ENCODE measurements at places on chromosomes 5 and 9.

DNA sequence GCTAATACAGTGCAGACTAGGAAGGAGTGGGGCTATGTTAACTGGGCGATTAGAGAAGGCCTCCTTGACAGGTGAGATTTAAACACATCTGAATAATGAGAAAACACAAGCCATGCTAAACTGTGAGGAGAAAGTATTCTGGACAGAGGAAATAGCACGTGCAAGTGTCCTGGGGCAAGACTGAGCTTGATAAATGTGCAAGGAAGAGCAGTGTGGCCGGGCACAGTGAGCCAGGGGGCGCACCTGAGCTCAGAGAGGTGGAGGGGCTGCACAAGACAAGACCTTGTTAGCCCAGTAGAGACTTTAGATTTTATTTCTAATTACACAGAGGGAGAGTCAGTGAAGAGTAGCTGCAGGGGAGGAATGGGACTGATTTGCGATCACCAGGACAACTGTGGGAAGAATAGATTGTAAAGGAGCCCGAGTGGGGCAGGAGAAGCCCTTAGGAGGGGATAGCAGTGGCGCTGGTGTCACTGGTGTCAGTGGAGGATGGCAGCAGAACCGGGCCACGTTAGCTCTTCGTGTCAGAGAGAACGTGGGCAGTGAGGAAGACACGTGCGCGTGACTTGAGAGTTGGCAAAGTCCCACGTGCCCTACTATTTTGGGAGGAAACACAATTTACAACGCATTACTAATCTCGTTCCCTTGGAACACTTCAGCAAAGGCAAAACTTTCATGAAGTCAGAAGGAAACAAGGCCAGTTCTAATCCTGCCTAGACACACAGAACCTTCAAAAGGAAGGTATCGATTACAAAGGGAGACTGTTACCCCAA lies 17.9 kb upstream of the C5orf47 start:
- no peak for DNase-seq

DNA sequence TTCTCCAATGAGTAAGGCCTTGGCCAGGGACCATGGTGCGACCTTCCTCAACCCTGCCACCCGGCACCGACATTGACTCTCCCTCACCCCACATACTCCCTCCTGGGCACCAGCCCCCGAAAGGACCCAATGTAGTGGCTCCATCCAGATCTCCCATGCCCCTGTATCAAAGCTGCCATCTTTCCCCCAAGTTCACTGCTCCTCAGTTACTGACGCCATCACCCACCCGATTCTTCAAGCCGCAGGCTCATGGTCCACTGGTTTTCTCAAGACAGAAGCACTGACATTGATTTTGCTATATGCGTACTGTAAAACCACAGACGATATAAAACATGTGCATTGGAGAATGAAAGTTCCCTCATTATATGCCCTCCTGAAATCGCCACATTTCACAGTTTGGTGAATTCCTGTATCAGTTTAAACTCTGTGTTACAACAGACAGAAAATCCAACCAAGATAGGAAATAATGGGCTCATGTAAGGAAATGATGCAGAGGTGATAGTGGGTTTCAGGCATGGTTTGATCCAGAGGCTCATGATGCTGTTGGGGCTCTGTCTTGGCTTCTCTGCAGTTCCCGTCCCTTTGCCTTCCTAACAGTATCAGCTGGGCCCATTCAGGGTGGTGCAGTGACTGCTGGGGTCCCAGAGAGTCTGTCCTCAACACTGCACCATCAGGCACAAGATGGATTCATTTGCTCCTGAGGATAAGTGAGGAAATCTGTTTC lies 207.3 kb upstream of the IER5L start:
- DNase-seq, result no peak

DNA sequence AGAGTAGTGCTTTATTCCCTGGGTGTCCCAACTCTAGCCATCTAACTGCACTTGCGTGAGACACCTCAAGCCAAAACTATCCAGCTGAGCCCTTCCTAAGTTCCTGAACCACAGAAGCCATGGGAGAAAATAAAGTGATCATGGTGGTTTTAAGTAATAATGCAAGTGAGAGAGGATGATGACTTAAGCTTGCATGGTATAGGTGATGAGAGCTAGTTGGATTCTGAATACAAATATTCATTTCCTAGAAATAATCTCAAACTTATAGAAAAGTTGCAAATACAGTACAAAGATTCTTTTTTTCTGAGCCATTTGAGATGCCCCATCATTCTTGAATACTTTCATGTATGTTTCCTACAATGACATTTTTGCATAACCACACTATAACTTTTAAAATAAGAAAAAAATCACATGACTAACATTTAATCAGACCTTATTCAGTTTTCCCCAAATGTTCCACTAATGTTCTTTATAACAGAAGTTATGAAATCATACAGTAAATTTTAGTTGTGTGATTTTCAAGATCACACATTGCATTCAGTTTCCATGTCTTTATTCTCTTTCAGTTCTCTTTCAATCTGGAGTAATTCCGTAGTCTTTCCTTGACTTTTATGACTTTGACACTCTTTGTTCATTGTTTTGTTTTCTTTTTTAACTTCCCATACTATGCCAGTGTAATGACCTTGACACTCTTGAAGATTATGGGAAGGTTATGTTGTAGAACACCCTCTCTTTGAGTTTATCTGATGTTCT lies 5.5 kb upstream of the AK3 start:
- DNase-seq, result no peak

DNA sequence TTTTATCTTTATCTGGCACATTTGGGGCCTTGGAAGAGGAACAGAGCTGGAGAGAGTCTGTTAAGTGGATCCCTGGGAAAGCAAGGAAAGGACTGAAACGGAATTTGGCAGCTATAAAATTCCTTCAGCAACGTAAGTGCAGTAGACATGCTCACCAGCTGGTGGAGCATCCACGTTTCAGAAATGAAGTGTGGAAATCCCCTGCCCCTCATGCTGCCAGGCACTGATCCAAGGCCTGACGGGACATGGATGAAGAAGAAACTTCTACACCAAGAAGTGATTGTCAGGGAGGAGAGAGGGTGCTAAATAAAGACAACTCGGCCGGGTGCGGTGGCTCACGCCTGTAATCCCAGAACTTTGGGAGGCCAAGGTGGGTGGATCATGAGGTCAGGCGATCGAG lies 209.3 kb downstream of the ROR2 start:
- DNase-seq, result peak; percentile 20

DNA sequence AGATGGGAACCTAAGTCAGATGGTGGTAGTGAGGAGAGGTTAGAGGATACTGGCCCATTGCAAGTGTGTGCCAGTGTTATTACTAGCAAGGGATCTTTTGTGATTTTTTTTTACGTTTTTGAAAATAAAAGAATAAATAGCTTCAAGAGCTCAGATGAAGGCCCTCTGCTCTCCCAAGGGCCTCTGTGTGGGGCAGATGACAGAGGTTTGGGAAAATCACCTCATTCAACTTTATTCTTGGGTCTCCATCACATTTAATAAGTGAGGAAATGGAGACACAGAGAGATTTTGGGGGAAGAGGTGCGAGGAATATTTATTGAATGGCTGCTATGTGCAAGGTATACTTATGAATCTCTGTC lies 10.1 kb upstream of the TRAF1 start:
- no peak for DNase-seq

DNA sequence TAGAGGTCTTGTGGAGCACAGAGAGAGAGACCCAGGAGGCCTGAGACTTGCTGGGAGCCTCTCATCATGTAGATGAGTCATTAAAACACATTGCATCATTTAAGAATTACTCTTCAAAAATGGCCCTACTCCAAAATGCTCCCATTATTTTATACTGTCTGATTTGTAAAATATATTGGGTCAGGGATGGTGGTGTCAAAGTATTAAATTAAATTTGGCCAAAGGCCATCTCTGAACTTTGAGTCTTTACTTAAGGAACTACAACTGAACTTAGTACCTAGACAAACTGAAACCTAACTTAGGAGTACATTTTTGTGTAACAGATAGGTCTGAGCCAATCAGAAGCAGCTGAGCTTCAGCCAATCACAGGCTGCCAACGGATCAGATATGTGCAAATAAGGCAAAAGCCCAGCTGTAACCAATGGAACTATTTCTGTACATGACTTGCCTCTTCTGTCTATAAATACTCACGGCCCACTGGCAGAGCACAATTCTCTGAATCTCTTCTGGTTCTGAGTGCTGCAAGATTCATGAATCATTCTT lies 657.2 kb downstream of the TLE1 start:
- peak; percentile 86 for DNase-seq

- DNase-seq, result no peak
Observed at GRCh38 chr5:99334936-99335335, 406.1 kb upstream of the CHD1 start.

- DNase-seq, result no peak
Observed at GRCh38 chr5:73528248-73528647, 30.0 kb downstream of the BTF3 start.

DNA sequence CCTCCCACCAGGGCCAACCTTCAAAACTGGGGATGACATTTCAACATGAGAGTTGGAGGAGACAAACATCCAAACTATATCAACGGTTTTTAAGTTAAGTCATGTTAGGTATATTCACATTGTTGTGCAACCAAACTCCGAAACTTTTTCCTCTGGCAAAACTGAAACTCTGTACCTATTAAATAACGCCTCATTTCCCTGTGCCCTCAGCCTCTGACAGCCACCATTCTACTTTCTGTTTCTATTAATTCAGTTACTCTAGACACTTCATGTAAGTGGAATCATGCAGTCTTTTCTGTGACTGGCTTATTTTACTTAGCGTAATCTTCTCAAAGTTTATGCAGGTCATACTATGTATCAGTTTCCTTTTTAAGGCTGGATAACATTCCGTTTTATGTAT lies 85.0 kb downstream of the CWC27 start:
- DNase-seq, result no peak

GRCh38 chr5:103706939-103707682 lies 144.5 kb upstream of the NUDT12 start:
- DNase-seq, result no peak

GRCh38 chr9:93320591-93321219 lies 130.8 kb upstream of the FAM120A start:
- DNase-seq, result no peak

DNA sequence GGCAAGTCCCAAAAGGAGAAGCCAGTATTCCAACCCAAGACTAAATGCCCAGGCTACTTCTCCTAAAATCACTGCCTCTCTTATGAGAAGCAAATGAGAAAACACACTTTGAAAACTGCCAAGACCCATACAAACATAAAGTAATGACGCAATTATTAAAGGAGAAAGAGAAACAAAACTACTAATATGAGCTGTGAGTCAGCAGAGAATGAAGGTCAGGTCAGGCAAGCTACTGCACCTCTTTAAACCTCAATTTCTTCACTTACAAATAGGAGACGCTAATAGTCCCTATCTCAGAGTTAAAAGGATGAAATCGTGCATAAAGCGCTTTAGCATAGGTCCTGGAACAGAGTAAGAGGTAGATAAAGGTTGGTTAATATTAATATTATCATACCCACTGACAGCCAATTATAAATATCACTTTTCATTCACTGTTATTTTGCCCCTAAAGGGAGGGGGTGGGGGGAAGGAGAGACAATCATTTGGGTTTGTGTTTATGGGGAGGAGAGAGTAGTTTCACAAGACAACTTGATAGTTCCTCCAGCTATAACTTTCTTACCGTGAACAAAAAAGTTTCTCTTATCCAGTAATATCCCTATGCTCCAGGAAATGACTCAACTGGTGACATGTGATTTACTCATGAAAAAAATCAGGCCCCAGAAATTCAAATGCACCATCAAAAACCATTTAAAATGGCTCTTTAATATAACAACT lies 3.6 kb downstream of the PSMB7 start:
- DNase-seq, result peak; percentile 89

DNA sequence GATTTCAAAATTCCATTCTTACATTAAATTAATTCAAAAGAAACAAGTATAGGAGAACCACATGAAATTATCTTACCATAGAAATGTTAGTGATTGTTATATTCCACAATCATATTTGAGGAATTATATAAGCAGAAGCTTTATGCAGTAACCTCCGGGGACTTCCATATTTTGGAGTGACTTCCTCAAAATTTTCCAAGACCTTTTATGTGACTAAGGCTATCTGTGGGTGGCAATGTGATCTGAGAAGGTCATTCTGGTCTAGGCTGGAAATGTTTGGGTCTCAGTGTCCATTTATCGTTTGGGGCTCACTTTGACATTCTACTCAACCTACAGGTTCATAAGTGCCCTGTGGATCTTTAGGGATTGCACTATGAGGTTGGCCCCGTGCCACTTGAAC lies 776.6 kb downstream of the CDH12 start:
- no peak for DNase-seq

Measured in ELR (cell line).